Stimulated activated naive B cell treated with anti-CD40 and anti-IgM and Interleukin-4, amounts not matched to agents 10 μg/mL and 1 μg/mL and 100 μg/mL, for 72 hours (primary cell): ENCODE measurements at places on chromosomes 2 and 18.

DNA sequence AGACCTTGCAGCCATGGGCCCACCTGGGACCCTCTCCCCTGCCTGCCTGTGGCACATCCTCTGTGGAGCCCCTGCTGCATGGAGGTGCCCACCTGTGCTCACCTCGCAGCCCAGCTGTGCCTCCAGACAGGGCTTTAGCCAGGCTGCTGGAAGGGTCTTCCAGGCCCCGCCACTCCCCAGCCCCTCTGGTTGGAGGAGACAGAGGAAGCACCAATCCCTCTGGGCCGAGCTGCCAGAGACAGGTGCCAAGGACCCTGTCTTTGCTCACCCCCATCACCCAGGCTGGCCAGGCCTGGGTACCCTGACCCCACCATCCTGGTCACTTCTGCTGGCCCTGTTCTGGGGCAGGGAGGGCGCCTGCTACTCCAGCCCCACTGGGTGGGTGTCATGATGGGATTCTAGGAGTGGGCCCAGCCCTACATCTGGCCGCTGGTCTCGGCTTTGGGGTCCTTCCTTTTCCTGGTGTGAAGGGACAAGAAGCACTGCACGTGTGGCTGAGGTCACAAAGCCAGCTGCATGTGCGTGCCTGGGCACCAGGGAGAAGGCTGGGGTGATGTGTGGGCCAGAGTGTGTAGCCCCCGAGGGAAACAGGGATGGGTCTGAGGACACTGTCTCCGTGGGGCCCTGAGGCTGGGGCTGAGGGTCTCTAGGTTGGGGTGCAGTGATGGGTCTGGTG lies 9.3 kb upstream of the NEU4 start:
- H3K27me3 ChIP-seq = peaks cover 5% of the 10 kb centered on the region
- DNase-seq = no peak
- peaks cover 12% of the 10 kb centered on the region for H3K4me1 ChIP-seq

GRCh38 chr18:11437046-11437445 lies 172.3 kb upstream of the SLC35G4 start:
- H3K36me3 ChIP-seq = no peaks in the 10 kb centered on the region
- H3K27me3 ChIP-seq = peaks cover 6% of the 10 kb centered on the region
- H3K4me1 ChIP-seq = no peaks in the 10 kb centered on the region
- H3K27ac ChIP-seq = no peak overlapping the region
- no peak for DNase-seq

DNA sequence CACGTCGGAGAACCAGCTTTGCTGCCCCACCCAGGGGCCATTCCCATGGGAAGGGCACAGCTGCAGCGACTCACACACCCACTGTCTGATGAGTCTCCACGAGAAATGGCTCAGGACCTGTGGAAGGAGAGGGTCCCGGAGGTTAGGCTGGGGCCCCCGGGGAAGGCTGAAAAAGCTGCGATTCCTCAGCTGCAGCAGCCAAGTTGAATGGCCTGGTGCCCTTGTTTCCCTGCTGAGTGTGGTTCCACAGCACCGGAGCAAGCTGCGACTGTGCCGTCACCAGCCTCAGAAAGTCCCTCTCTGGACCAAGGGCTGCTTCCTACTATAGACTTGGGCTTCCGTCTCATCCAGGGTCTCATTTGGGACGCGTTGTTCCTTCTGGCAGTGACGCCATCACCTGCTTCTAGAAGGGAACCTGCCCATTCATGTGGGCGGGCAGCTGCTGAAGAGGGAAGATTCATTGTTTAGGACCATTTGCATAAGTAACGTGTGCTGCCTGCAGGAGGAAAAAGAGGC lies 180.2 kb downstream of the INHBB start:
- no peaks in the 10 kb centered on the region for H3K36me3 ChIP-seq
- no peak for DNase-seq
- peaks cover 24% of the 10 kb centered on the region for H3K27me3 ChIP-seq

- no peaks in the 10 kb centered on the region for H3K4me1 ChIP-seq
- no peaks in the 10 kb centered on the region for H3K36me3 ChIP-seq
- no peak overlapping the region for H3K4me3 ChIP-seq
- H3K27me3 ChIP-seq = peaks cover 5% of the 10 kb centered on the region
- no peak overlapping the region for H3K27ac ChIP-seq
These were observed 35.1 kb downstream of the DCDC2C start for GRCh38 chr2:3738454-3738853.

- DNase-seq = peak; percentile 15
- H3K27ac ChIP-seq = peak overlapping the region; percentile 94
- peaks cover 64% of the 10 kb centered on the region for H3K4me1 ChIP-seq
- H3K27me3 ChIP-seq = no peaks in the 10 kb centered on the region
These were observed 1.4 kb downstream of the RMC1 start for GRCh38 chr18:23504720-23505119.

GRCh38 chr2:196592331-196592910 lies 47.1 kb upstream of the CCDC150 start:
- H3K4me1 ChIP-seq = peaks cover 4% of the 10 kb centered on the region
- H3K27ac ChIP-seq = no peak overlapping the region
- H3K36me3 ChIP-seq = no peaks in the 10 kb centered on the region
- H3K4me3 ChIP-seq = peak overlapping the region; percentile 78
- no peak for DNase-seq

DNA sequence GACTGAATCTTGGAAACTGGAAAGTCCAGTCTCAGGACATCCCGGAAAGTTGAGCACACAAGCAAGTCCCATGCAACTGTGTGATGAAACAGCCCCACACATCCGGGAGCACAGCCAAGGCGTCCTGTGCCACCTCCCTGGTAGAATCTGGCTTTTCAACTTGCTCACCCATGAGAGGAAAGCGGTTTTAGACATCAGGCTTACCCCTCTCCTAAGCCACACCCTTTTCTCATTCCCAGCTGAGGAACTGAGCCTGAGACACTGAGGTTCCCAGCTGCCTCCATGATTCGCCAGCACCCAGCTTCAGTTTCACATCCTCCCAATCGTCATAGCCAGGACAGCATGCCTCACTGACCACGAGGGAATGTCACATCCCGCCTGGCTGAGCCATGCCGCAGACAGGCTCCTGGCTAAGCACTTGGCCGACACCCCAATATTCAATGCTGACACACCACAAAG lies 60.3 kb downstream of the STEAP3 start:
- H3K4me3 ChIP-seq = no peak overlapping the region
- H3K36me3 ChIP-seq = peaks cover 12% of the 10 kb centered on the region
- DNase-seq = no peak
- no peaks in the 10 kb centered on the region for H3K4me1 ChIP-seq

DNA sequence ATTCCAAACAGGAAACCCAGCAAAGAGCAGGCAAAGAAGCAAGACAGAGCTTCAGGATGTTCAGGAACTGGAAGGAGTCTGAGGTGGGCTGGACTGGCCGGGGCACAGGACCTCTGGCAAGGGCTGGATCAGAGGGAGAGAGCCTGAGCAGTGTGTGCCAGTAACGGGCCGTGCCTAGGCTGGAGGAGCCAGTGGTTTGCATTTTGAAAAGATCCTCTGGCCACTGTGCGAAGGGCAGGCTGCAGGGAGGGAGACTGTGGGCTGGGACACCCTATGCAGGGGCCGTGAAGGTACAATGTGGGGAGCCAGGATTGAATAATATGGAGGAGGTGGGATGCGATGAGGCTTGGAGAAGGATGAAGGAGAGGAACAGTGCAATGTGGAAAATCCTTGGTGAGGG lies 6.2 kb upstream of the SDC1 start:
- DNase-seq = no peak
- H3K4me1 ChIP-seq = no peaks in the 10 kb centered on the region
- H3K36me3 ChIP-seq = no peaks in the 10 kb centered on the region
- no peak overlapping the region for H3K27ac ChIP-seq

DNA sequence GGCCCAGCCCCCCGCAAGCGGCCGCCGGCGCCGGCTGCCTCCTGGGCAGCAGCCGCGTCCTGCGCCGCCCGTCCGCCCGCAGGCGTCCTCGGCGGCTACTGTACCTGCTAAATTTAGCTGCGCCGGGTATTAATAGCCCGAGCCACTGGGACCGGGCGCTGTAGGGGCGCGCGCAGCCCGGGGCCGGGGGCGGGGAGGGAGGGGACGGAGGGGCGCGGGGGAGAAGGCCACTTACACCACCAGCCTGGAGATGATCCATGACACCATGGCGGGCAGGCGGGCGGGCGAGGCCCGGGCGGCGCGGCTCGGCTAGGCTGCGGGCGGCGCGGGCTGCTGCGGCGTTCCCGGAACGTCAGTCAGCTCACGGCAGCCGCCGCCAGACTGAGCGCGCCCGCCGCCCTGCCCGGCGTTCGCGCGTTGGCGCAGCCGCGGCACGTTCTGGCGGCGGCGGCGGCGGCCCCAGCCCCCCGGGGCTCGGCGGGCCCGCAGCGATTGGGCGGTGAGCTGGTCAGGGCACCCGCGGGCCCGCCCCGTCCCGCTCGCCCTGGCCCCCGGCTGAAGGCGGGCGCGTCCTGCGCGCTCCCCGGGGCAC lies at the start of gene REEP1:
Gene REEP1, minus strand, starts transcription at position 383 of the 592 bp plus-strand sequence. Its CDS starts 116 bp downstream, at position 267.
- DNase-seq = no peak
- H3K27ac ChIP-seq = peak within 1 kb of the TSS; percentile 44
- peaks cover 12% of the 10 kb centered on the region for H3K4me1 ChIP-seq
- H3K27me3 ChIP-seq = peaks cover 78% of the 10 kb centered on the region
- H3K36me3 ChIP-seq = peaks cover 9% of the 10 kb centered on the region
- peak within 1 kb of the TSS; percentile 86 for H3K4me3 ChIP-seq

- no peak for DNase-seq
- no peaks in the 10 kb centered on the region for H3K4me1 ChIP-seq
- H3K27ac ChIP-seq = no peak overlapping the region
- no peaks in the 10 kb centered on the region for H3K27me3 ChIP-seq
These were observed 2.4 kb upstream of the THNSL2 start for GRCh38 chr2:88167740-88168139.

GRCh38 chr2:16628314-16628713 lies 37.3 kb downstream of the CYRIA start:
- no peak overlapping the region for H3K4me3 ChIP-seq
- no peak for DNase-seq
- peaks cover 99% of the 10 kb centered on the region for H3K4me1 ChIP-seq
- H3K27me3 ChIP-seq = no peaks in the 10 kb centered on the region
- peak overlapping the region; percentile 16 for H3K27ac ChIP-seq

GRCh38 chr2:12421046-12421445 lies 295.7 kb upstream of the TRIB2 start:
- H3K27me3 ChIP-seq = peaks cover 7% of the 10 kb centered on the region
- no peaks in the 10 kb centered on the region for H3K36me3 ChIP-seq
- H3K27ac ChIP-seq = no peak overlapping the region
- no peak overlapping the region for H3K4me3 ChIP-seq

DNA sequence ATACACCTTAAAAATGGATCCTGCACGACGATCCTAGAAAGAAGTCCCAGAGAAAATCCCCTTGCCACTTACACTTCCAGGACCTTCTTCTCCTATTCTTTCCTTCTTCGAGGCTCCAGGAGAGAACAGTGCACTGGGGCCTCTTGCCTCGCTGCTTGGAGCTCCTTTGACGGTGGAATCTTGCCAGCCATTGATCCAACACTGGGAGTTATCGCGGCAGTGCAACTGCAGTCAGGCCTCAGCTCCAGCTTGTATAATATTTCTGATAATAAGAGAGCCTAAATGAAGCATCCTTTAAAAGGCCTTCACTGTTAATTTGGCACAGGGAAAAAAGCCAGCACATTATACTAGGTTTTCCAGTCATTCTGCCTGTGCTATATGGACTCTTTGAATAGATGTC lies 216.9 kb upstream of the PARD3B start:
- no peak for DNase-seq
- no peak overlapping the region for H3K4me3 ChIP-seq
- no peaks in the 10 kb centered on the region for H3K36me3 ChIP-seq
- no peak overlapping the region for H3K27ac ChIP-seq
- peaks cover 10% of the 10 kb centered on the region for H3K27me3 ChIP-seq

- DNase-seq = no peak
- peaks cover 82% of the 10 kb centered on the region for H3K27me3 ChIP-seq
- peaks cover 69% of the 10 kb centered on the region for H3K4me1 ChIP-seq
These were observed 1.2 kb downstream of the ONECUT2 start for GRCh38 chr18:57436191-57436964.

GRCh38 chr2:132726155-132726554 lies 56.1 kb upstream of the LYPD1 start:
- H3K4me3 ChIP-seq = no peak overlapping the region
- H3K36me3 ChIP-seq = no peaks in the 10 kb centered on the region
- H3K27ac ChIP-seq = no peak overlapping the region
- H3K4me1 ChIP-seq = no peaks in the 10 kb centered on the region
- H3K27me3 ChIP-seq = no peaks in the 10 kb centered on the region

GRCh38 chr2:200700856-200701255 lies 110.9 kb upstream of the BZW1 start:
- no peak for DNase-seq
- H3K4me3 ChIP-seq = no peak overlapping the region
- no peaks in the 10 kb centered on the region for H3K36me3 ChIP-seq

GRCh38 chr2:54048117-54048785 lies 67.2 kb upstream of the ACYP2 start:
- no peak overlapping the region for H3K4me3 ChIP-seq
- peaks cover 13% of the 10 kb centered on the region for H3K36me3 ChIP-seq
- no peak for DNase-seq

- peaks cover 17% of the 10 kb centered on the region for H3K27me3 ChIP-seq
- no peak overlapping the region for H3K4me3 ChIP-seq
- H3K27ac ChIP-seq = no peak overlapping the region
- no peak for DNase-seq
- H3K4me1 ChIP-seq = no peaks in the 10 kb centered on the region
These were observed 107.2 kb downstream of the INHBB start for GRCh38 chr2:120452945-120453634.

GRCh38 chr2:54332386-54332785 lies 76.4 kb upstream of the TSPYL6 start:
- H3K27me3 ChIP-seq = peaks cover 13% of the 10 kb centered on the region
- H3K36me3 ChIP-seq = no peaks in the 10 kb centered on the region
- DNase-seq = no peak
- no peak overlapping the region for H3K4me3 ChIP-seq
- H3K4me1 ChIP-seq = peaks cover 19% of the 10 kb centered on the region

DNA sequence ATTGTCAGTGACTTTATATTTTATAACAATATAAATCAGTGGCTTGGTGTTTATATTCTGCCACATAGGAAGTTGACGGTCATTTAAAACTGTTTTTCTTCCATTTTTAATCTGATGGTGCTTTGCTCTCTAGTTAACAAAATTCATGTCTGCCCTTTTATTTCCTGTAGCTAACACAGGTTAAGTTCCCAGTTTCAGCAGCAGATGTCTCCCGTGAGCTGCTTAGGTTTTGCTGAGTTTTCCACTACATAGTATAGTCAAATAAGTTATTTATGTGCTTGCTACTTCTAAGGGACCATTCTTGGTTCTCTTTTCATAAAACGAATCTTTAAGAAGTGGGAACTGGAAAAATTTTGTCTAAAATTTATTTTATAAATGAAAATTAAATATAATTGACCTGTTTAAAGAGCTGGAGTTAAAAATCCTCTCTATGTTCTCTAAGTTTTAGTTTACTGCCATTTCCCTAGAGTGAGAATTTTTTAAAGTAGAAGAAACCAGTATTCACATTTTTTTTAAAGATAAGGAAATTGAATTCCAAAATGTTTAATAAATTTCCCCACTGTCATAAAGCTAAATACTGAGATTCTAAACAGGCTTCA lies 20.6 kb downstream of the HTR2B start:
- DNase-seq = peak; percentile 43
- H3K36me3 ChIP-seq = peaks cover 29% of the 10 kb centered on the region
- no peak overlapping the region for H3K27ac ChIP-seq
- H3K4me3 ChIP-seq = no peak overlapping the region
- H3K27me3 ChIP-seq = no peaks in the 10 kb centered on the region
